Stimulated activated CD4-positive, alpha-beta T cell treated with anti-CD3 and anti-CD28 coated beads, Interleukin-1b, Interleukin-23, amount 100 ng/mL, for 1 hour (primary cell): ENCODE measurements at places on chromosomes 11 and 22.

DNA sequence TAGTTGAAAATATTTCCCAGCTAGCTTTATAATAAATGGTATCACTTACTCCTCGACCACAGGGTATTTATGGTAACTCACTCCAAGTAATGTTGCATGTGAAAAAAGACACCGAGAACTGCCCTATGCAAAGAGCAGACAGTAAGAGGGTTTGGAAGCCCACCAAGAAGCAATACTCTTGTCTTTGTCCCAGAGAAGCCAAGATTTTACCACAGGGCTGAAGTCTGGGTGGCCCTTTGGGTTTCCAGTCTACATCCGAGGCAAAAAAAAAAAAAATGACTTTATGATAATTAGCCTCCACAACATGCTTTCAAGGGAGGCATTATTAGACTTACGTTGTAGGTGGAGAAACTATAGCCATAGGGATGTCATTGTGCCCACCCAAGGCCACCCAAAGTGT lies 83.6 kb downstream of the CCDC34 start:
- no peak for DNase-seq

DNA sequence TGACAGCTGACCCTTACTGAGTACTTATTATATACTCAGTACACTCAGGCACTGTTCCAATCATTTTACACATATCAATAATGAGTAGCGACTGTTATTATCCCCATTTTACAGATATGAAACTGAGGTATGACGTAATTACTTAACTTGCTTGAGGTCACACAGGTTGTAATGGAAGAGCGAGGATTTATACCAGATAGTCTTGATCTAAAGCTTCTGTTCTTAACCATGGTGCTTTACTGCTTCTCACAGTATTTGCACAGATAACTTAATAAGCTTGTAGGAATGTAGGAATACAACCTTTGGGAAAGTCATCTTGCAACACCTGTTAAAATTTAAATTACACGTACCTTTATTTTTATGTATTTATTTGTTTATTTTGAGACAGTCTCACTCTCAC lies 31.7 kb upstream of the TMEM135 start:
- no peak for DNase-seq

- DNase-seq: no peak
Measured at GRCh38 chr11:119777940-119778339, 48.9 kb upstream of the NECTIN1 start.

- no peak for DNase-seq
Measured at GRCh38 chr11:122405547-122406341, 249.8 kb upstream of the UBASH3B start.

DNA sequence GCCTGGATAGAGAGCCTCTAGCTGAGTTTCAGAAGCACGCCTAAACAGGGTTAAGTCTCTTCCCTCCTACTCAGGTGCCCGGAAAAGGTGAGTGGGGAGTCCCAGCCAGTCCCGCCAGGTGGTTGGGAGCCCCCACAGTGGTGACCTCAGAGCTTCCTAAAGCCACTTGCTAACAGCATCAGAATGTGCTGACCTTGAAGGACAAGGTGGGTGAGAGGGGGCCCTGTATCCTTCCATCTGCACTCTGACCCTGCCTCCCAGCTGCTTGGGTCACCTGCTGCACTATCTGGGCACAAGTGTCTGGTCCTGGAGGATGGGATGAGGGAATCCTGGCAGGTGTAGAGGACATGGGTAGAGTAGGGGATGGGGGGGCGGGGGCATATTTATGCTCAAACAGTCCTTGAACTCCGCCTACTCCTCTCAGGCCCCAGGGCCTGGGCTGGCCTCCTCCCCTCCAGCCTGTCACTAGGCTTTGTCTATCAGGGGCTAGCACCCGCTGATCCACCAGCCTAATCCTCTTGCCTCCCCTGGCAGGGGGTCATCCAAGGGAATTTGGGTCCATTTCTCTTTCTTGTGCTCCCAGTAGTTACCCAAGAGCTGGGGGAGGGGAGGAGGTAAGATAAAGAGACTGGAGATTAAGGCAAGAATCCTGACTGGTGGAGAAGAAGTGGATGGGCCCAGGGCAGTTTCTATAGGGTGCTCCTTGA lies 3.4 kb downstream of the USP2 start:
- DNase-seq: no peak

- no peak for DNase-seq
Measured at GRCh38 chr22:17961446-17961729, 63.0 kb downstream of the MICAL3 start.

- no peak for DNase-seq
Measured at GRCh38 chr11:87432022-87432421, 394.3 kb downstream of the TMEM135 start.

- DNase-seq: no peak
Measured at GRCh38 chr11:833114-833791, 501 bp downstream of the CD151 start.

- no peak for DNase-seq
Measured at GRCh38 chr22:28728002-28728401, 13.6 kb downstream of the CHEK2 start.

DNA sequence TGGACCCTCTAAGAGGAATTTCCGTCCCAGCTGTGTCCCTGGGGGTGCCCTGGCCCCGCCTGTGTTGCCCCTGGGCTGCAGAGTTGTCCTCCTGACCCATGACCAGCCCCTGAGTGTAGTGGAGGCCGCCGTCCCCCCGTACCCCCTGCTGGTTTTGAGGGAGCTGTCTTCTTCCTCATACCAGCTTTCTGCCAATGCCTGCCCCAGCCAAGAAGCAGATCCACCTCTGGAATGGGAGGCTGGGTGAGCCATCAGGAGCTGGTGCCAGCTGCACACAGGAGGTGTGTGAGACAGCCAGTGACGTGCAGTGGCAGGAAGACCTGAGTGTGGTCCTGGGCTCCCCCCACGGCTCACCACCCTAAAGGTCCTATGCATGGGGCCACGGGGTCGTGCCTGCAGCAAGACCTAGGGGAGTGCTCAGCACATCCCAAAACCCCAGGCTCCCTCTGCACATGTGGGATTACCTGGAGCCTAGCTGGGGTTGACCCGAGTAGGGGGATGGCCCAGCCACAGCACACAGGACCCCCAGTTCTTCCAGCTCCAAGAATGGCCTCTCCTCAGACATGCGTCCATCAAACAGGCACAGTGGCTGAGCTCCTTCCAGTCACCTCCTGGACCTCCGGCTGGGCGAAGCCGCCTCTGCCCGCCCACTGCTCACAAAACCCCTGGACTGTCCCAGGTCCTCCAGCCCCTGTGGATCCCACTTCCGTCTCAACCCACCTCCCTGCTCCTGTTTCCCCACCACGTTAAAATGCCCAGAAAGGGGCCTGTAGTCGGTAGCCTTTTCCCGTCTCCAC lies 647.6 kb downstream of the BRD1 start:
- no peak for DNase-seq

- DNase-seq: no peak
Measured at GRCh38 chr11:116777056-116777455, 4.3 kb upstream of the BUD13 start.

- DNase-seq: no peak
Measured at GRCh38 chr22:48836673-48837340, 990.9 kb downstream of the BRD1 start.

DNA sequence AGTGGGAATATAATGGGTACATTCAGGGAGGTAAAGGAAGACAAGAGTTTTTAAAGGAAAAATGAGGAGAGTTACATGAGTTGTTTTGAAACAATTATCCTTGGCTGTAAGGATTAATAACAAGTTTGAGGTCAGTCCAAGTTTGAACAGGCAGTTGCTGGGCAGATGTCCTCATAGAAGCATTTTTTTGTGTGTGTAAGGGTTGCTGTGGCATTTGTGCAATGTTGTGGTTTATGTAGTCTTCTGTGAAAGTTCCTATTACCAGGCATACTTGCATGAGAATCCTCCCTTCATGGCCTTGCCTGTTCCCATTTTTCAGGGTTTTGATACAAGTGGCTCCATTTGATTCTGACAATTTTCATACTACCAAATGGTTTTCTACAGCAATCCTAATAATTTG lies 400.2 kb downstream of the KCNA4 start:
- no peak for DNase-seq

GRCh38 chr11:44498089-44498871 lies 67.2 kb upstream of the CD82 start:
- no peak for DNase-seq
